NCI-H1417 (cell line): ENCODE measurements at places on chromosomes 3 and 15.

- no peak for DNase-seq
These were observed 12.6 kb downstream of the EFCAB12 start for GRCh38 chr3:129415830-129416229.

GRCh38 chr3:28751864-28752263, 403.2 kb upstream of the AZI2 start:
- no peak for DNase-seq

GRCh38 chr3:132726341-132726823, 4.2 kb upstream of the NPHP3 start:
- DNase-seq = peak; percentile 23

DNA sequence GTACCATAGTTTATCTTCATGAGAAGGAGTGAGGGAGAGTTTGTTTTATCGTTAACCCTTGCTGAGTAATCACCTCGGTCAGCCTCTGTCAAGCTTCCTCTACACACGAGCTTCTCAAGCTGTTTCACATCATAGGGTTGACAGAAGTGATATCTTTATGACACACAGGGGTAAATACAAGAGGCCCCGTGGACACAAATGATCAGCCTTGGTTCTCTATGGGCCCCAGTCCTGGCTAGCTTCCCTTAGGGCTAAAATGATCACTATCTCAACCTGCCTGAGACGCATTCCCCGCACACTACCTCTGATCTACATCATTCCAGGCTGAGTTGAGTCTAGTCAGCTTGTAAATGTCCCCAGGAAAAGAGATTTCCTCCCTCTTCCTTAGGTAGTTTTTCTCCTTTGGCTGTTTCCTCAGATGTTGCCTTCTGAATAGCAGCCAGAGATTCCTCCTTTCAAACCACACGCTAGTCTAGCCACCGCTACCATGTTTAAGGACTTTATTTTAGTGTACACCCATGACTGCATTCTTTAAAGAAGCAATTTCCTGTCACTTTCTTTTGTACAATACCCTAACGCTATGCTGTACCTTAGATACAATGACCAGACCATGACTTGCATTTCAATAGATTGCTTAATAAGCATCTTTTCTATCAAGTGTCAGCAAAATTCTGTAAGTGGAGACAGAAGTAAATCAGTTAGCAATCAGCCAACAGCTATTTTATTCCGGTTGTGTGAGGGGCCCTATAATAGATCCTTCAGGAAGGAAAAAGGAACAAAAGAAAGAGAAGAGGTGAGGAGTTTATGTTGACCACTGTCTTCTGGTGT, 35.1 kb upstream of the PPARG start:
- no peak for DNase-seq

GRCh38 chr15:56996746-56997470, 78.5 kb downstream of the TCF12 start:
- no peak for DNase-seq

DNA sequence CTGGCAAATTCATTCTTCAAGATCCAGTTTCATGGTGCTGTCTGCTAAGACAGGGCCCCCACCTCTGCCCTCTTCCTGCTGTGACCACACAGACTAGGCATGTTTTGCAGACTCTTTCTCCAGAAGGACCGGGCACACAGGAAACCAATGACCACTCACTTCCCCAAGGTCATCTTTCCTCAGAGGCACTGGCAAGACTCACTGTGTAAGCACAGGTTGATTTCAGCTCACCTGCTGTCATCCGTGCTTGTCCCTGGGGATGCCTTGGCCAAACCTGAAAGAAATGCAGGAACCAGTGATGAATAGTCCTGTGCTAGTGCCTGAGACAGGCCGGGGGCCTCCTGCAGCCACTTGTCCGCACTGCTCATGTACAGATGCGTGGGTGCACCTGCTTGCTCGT, 33.5 kb downstream of the ALS2CL start:
- DNase-seq = no peak

GRCh38 chr15:71294911-71295602, 179.8 kb downstream of the THSD4 start:
- no peak for DNase-seq

- DNase-seq = no peak
These were observed 67.8 kb upstream of the SEC61A1 start for GRCh38 chr3:127984241-127984975.

GRCh38 chr15:80744826-80745225, 34.3 kb upstream of the CEMIP start:
- no peak for DNase-seq

GRCh38 chr3:110783541-110783940, 288.1 kb upstream of the NECTIN3 start:
- no peak for DNase-seq

GRCh38 chr15:96514607-96515285, 184.2 kb downstream of the NR2F2 start:
- no peak for DNase-seq

DNA sequence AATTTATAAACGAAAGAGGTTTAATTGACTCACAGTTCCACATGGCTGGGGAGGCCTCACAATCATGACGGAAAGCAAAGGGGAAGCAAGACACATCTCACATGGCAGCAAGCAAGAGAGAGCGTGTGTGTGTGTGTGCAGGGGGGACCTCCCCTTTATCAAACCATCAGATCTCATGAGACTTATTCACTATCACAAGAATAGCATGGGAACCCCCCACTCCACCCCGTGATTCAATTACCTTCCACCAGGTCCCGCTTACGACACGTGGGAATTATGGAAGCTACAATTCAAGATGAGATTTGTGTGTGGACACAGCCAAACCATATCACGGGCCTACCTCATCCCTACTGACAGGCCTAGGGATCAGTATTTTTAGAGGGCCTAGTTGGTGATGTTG, 3.1 kb upstream of the EPHB1 start:
- DNase-seq = no peak

- DNase-seq = no peak
These were observed 530.8 kb downstream of the SHQ1 start for GRCh38 chr3:72317491-72317890.

GRCh38 chr15:91566141-91566540, 287.4 kb upstream of the SLCO3A1 start:
- peak; percentile 84 for DNase-seq

- no peak for DNase-seq
These were observed 19.9 kb downstream of the KLF13 start for GRCh38 chr15:31346367-31347066.

DNA sequence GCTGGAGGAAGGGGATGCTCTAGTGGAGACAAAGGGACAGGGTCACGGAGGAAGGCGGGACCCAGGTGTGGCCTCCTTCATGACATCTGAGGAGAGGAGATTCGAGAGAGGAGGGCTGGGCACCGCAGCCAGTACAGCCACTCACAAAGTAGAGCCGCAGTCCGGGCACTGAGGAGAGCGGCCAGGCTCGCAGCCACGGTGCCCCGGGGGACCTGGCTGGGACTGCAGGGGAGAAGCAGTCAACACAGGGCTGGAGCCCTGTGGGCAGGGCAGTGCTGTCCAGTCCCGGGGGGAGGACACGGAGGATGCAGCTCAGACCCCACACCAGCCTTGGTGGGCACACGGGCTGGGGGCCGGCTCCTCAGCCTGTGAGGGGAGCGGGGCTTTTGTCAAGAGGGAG, 40.3 kb downstream of the HMCES start:
- DNase-seq = no peak

GRCh38 chr3:64595253-64595694, 92.5 kb downstream of the ADAMTS9 start:
- DNase-seq = no peak

DNA sequence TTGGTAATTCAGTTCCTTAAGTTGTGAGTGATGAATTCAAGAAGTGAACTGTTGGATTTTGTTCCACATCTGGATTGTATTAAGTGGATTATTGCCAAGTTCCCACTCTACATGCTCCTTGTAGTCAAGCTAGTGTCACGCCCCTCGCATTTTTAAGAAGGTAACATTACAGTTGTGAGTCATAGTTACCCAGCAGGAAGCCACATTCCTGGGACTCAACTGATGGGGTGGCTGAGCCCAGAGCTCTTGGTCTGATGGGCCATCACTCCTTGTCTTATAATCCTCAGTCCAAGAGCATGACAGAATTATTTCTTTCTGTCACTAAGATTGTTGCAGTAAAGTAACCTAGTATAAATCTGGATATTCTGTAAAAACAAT, 102.7 kb downstream of the PTPRG start:
- DNase-seq = no peak

- DNase-seq = no peak
These were observed 3.5 kb downstream of the TF start for GRCh38 chr3:133749427-133750258.

DNA sequence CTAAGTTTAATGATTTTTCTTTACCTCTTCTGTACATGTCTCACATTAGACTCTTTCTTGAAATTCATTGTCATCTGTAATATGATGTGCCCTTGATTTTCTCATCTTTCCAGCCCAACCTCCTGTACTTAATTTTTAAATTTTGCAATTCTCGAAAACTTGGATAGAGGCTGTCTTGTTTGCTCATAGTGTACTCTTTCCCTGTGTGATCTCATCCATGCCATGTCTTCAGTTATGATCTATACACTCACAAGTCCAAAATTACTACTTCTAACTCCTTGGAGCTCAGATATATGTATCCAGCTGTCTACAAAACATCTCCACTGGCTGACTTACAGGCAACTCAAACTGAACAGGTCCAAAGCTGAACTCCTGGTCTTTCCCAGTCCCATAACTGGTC, 42.2 kb downstream of the CD200 start:
- DNase-seq = no peak

DNA sequence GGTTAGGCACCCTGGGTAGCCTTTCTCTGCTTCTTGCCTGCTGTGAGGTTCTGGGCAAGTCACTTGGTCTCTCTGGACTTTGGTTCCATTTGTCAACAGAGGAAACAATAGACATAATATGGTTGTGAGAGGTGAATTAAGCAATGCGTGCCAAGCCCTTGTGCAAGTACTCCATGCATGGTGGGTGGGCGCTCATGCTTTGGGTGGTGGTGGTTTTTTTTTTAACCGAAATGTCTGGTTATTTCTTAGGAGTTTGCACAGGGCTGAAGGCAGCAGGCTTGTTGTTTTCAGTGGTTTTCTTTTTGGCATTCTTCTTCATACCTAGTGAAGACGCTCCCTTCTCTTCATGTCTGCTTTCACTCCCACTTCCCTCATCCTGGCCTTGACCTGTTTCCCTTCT, 84.2 kb upstream of the LRTM1 start:
- DNase-seq = no peak

DNA sequence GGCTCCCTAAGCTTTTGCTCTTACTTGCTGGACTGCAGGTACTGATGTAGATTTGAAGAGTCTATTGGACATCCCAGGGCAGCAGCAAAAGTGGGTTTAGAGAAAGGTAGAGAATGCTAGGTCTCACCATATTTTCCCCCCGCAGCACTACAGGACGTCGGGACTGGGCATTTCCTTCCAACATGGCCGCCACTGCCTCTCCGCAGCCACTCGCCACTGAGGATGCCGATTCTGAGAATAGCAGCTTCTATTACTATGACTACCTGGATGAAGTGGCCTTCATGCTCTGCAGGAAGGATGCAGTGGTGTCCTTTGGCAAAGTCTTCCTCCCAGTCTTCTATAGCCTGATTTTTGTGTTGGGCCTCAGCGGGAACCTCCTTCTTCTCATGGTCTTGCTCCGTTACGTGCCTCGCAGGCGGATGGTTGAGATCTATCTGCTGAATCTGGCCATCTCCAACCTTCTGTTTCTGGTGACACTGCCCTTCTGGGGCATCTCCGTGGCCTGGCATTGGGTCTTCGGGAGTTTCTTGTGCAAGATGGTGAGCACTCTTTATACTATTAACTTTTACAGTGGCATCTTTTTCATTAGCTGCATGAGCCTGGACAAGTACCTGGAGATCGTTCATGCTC, 11.2 kb downstream of the CYP8B1 start:
- DNase-seq = no peak

DNA sequence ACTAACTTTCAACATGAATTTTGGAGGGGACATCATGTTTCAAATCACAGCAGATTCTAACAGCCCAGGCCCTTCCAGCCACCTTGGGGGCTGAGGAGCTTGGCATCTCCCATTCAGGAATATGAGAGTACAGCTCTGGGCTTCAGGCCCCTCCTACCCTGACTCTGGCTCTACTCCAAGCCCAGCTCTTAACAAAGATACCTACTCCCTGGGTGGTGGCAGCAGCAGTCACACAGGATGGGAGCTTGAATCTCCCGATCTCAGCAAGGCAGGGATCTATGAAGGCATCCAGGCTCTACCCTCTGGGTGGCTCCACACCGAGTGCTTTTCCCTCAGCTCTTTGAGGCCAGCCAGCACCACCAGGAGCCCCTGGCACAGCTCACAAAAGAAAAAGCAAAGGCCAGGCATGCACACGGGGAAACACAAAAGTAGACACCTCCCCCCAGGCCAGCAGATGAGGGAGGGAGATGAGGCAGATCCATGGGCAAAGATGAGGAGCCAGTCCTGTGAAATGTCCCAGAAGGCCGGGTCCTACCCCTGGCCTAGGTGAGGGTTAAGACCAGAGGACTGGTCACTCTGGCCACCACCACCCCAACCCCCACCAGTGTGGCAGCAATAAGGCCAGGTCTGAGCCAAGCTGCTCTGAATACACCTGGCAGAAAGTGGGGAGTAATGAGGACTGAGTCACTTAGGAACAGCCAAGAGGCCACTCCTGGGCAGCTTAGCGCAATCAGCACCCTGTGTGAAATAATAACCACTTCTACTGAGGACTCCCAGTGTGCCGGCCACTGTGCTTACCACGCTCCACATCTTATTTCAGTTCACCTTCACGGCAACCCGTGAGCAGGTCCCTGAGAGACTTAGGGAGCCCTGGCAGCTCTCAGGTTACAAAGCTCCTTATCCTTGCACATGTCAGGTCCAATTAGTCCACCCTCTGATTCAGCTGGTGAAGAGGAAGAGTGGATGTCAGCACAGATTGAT, 24.3 kb downstream of the PLA2G4F start:
- DNase-seq = peak; percentile 38

- no peak for DNase-seq
These were observed 136.1 kb downstream of the ADAMTS17 start for GRCh38 chr15:100205549-100206295.

GRCh38 chr15:78726870-78727551, 84.3 kb downstream of the ADAMTS7 start:
- DNase-seq = peak; percentile 18

GRCh38 chr3:9347887-9348286, 15.0 kb upstream of the THUMPD3 start:
- DNase-seq = no peak

- DNase-seq = no peak
These were observed 43.6 kb upstream of the RPL32 start for GRCh38 chr3:12884790-12885582.

GRCh38 chr15:85741021-85741421, 53.7 kb downstream of the KLHL25 start:
- no peak for DNase-seq
